ENCODE measurements at places on chromosomes 7 and 10.
A peak's percentile ranks its signal among the peaks of the same experiment; 100 is the strongest.

GRCh38 chr7:87784424-87784823, 91.7 kb downstream of the SLC25A40 start:
- DNase-seq: no peak

DNA sequence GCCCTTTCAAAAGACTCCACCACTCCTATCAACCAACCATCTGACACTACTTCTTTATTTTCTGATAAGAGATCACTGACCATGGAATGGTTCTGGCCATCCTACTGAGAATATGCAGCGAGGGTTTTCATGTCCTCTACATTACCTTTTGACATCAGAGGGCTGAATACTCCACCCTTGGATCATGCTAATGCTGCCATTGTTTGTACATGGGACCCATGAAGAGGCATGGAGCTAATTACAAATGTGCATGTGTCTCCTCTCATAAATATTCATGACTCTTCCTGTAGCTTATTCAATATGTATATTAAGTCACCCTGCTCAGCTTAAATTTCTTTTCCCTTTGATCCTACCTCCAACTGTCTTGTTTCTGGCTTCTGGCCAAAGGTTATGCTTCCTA, 1065.8 kb upstream of the GHITM start:
- no peak for DNase-seq

GRCh38 chr7:34749446-34749845, 91.4 kb downstream of the NPSR1 start:
- no peak for DNase-seq

DNA sequence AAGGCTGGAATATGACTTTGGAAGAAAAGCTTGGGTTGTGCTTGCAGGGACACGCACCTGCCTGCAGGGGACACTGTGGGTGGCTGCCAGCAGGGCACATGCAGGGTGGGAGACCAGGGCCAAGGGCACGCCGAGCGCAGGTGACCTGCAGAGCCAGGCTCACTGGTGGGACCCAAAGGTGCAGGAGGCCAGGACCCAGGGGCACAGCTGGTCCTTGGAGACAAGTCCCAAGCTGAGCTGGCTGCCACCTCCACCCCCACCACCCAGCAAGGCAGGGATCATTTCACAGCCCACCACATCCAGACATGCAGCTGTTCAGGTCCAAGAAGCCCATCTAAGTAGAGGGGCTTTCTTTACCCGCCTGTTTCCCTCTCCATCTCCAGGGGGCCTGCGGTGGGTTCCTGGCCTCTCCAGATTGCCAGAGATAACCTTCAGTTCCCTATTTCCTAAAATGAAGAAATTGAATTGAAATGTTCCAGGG, 13.8 kb upstream of the CLIP2 start:
- no peak for DNase-seq

DNA sequence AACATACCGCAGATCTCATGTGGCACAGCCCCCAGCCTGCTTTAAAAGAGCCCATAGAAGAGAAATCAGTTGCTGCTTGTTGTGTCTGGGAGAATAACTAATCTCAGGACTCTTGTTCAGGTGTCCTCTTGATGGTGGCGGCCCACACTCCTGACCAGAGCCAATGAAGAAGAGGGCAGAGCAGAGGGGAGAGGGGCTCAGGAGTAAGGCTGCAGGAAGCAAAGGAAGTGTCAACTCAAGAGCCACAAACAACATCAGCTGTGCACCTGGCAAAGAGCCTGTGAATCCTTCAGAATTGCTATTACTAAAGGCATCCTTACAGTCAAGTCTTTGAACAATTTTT, 59.8 kb upstream of the PTN start:
- no peak for DNase-seq

GRCh38 chr10:114311496-114312209, 72.6 kb downstream of the VWA2 start:
- no peak for DNase-seq

- DNase-seq: no peak
Observed at GRCh38 chr10:88592906-88593305, 6.3 kb downstream of the LIPJ start.

DNA sequence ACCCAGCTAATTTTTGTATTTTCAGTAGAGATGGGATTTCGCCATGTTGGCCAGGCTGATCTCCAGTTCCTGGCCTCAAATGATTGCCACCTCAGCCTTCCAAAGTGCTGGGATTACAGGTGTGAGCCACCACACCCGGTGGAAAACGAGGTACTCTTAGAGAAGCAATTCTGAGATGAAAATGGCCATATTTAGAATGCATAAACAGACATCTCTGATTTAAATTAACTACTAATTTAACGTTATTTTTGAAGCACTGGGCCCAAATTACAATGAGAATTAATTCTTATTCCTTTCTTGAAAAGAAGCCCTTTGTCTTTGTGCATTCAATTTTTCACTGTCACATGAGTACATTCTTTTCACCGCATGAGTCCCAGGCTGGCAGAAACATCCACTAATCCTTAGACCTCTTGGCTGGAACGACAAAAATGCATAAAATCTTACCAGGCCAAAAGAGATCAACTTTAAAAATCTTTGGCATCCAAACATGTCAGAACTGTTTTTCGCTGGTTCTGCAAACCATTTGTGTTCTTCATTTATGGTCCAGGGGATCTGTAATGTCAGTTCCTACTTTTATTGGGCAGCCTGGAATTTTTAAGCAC, 60.1 kb upstream of the CAPZA2 start:
- no peak for DNase-seq

DNA sequence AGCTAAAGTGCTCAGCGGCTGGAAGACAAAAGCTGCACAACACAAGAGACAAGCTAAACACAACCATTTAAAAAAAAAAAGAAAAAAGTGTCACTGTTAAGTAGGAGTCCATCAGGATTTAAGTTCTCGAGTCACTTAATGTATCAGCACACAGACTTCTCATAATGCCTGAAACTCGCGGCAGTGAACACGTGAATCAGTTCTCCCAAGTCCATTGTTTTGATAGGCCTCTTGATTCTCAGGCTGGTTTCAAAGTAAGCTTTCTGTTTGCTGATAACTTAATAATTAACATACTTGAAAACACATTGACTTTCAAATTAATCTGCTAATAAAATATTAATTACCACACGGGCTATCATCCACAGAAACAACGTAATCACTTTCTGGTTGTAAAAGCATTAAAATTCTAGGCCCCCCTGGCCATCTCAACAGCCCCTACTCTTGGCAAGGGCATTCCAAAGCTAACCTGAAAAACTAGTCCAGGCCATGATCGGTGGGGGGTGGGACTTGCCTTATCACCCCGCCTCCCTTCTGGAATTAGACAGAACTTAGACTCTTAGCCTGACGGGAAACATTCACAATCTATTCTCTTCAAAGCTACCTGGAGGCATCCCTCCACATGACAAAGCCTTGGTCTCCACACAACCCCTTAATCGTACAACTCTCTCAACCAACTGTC, 129.0 kb downstream of the DIP2C start:
- DNase-seq: no peak

DNA sequence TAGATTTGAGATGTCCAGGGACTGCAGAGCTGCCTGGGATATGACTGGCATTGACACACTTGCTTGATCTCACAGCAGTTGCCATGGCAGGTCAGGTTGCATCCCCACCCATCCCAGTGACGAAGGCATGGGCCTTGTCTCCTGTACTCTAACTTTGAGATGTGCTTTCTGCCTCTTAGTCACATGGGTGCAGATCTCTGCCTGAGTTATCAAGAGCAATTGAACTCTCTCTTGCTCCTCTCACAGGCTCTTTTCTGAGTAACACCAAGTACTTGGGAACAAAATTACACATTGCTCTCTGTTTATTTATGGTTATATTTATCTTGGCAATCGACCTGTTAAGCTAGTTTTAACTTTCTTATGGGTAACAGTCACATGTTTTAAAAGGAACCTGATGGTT, 237.3 kb downstream of the NSUN6 start:
- no peak for DNase-seq

DNA sequence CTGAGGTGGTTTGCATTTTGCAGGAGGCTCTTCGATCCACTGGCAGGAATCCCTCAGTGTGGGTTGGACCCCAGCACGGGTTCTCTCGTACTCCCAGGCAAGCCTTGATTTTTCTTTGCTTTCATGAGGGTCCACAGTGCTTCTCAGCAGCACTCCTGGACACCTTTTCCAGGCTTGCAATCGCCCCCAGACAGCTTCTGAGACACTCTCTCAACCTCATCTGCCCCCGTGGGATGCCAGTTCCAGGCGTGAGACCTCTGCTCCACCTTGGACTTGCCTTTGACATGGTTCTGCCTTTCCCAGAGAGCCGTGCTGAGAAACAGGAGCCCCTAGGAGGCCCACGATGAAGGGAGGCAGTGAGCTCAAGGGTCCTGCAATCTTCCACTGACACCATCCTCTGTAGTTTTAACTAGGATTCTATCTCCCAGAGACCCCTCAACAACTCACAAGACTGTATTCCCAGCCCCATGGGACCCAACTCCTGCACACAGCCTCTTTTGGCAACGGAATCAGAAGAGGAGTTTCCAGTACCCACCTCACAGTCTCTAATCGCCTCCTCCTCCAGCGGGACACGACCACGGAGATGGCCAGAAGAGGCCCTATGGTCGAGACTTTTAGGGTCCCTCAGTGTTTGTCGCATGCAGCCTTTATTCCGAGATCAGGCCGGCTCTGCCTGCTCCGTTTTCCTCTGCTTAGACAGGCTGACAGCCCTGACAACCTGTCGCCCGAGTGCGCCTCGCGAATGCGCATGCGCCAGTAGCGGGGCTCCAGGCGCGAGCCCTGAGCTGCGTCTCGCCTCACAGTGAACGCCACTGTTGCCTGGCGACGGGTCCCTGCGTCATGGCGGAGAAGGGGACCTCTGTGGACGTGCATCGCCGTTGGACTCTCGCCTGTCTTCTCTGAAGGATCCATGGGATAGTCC, 26.0 kb upstream of the ZNF273 start:
- peak; percentile 75 for DNase-seq

GRCh38 chr10:60334991-60335390, 54.7 kb downstream of the ANK3 start:
- no peak for DNase-seq

GRCh38 chr10:71454347-71454746, 57.6 kb downstream of the CDH23 start:
- no peak for DNase-seq

GRCh38 chr10:44017483-44018145, 367.3 kb downstream of the CXCL12 start:
- no peak for DNase-seq

- DNase-seq: no peak
Observed at GRCh38 chr10:74755273-74755672, 71.1 kb upstream of the KAT6B start.

- no peak for DNase-seq
Observed at GRCh38 chr10:45353186-45353585, 20.8 kb upstream of the ALOX5 start.

DNA sequence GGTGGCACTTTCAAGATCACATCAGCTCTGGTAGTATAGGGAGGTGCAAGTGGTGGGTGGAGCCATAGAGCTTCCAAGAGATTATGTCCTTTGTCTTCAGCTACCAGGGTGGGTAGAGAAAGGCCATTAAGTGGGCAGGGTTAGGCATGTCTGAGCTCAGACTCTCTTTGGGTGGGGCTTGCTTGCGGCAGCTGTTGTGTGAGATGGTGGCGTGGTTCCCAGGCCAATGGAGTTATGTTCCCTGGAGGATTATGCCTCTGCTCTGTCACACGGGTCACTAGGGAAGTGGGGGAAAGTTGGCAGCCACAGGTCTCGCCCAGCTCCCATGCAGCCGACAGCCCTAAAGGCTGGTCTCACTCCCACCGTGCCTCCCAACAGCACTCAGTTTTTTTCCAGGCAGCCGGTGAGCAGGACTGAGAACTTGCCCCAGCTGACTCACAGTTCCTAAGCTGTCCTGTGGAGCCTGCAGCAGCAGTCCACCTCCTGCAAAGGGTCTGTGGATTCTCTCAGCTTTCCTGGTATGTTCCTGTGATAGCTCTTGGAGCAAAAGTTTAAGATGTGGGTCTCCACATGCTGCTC, 459.0 kb downstream of the SH2D4B start:
- DNase-seq: peak; percentile 37

DNA sequence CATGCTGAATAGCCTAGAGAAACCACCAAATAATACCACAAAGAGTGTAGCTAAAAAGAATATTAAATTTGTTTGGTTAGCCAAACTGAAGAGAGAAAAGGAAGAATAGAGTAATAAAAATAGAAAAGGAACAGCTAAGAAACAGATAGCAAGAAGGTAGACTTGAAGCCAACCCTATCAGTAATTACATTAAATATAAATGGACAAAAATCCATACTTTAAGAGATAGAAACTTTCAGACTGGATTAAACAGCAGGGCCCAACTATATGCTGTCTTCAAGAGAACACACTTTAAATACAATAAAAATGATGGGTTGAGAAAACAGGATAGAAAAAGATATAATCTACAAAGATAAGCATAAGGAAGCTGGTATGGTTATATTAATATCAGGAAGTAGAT, 31.2 kb downstream of the IL2RA start:
- DNase-seq: no peak

DNA sequence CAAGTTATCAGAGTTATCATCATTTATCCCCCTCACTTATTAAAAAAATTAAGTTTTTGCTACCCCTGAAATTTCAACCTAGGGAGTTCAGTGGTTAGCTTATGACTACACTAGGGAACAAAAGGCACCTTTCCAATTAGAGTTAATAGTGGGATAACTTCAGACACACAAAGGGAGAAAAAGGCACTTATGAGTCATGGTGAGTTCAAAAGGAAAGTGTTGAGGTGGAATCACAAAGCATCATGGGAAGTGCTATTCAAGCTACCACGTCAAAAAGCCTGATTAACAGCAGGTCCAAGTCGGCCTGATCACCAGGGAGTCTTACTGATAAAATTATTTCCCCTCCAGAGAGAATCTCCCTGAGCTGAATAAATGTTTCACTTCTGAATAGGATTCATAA, 165.7 kb downstream of the C7orf25 start:
- DNase-seq: no peak

- DNase-seq: no peak
Observed at GRCh38 chr10:98339799-98340198, 71.8 kb upstream of the LOXL4 start.
